ENCODE measurements at places on chromosomes 7 and 10. TPM values are rescaled to one million over a fixed set of nuclear protein-coding genes. Genes with fewer than 3 reads are reported as not detected.
A peak's percentile ranks its signal among the peaks of the same experiment; 100 is the strongest.

Gene CD36
- 428 TPM for polyA plus RNA-seq

Gene PTN
- 121 TPM for polyA plus RNA-seq

- DNase-seq, result no peak
Measured at GRCh38 chr10:33826186-33826585, 491.7 kb upstream of the NRP1 start.

DNA sequence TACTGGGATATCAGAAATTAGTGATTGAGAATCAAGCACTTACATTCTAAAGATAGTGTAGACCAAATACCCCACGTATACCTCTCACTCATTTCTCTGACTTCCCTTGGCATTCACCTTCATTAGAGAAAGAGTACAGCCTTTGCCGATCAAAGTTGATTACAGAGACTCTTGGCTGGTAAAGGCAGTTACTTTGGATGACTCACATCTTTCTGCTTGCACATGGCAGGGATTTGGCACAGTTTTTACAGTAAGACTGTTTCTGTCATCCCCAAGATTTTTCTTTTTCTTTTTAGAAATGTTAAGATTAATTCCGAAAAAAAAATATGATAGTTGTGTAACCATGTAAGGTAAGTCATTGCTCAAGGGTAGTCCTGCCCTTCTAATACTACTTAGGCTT lies 143.0 kb downstream of the TSPAN12 start:
- DNase-seq, result no peak

- DNase-seq, result no peak
Measured at GRCh38 chr7:44390701-44391100, 65.3 kb upstream of the CAMK2B start.

GRCh38 chr7:35523292-35523691 lies 171.6 kb downstream of the HERPUD2 start:
- DNase-seq, result no peak

- DNase-seq, result no peak
Measured at GRCh38 chr7:113314594-113314993, 196.2 kb upstream of the SMIM30 start.

Gene NDUFB2
- 143 TPM for polyA plus RNA-seq

DNA sequence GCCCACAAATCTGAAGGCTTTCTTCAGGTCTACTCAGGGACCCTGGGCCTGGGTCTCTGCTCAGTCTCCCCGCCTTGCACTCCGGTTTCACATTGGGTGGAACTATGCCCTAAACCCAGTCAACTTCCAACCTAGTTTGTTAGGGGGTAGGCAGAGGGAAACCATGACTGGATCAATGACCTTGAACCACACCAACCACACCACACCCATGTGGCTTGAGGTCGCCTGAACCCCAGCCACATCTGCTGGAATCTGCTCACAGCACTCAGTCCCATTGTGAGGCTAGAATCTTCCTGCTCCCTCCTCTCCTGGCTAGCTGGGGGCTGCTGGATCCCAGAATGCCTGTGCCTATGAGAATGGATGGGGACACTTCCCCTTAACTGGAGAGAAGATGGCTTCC lies 17.9 kb downstream of the RFC2 start:
- no peak for DNase-seq

- DNase-seq, result peak; percentile 87
Measured at GRCh38 chr10:103678178-103678526, 177.2 kb downstream of the SH3PXD2A start.

Gene HOXA10
- polyA plus RNA-seq, result 28.5 TPM

DNA sequence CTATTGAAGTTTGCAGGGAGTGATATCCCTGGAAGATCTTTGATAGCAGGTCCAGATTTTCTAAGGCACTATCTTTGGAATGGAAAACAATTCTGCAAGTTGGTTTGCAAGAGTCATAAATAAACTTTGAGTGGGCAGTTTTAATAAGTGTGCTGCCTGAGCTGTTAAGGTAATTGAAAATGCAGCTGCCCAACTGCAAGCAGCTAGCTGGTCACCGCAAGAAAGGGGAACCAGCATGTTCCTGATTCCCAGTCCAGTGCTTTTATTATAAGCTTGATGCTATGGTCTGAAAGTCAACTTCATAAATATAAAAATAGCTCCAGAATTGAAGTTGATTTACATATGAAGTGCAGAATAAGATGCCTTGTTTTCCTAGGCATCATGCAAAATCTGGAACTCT lies 308.4 kb downstream of the ZNF248 start:
- no peak for DNase-seq

DNA sequence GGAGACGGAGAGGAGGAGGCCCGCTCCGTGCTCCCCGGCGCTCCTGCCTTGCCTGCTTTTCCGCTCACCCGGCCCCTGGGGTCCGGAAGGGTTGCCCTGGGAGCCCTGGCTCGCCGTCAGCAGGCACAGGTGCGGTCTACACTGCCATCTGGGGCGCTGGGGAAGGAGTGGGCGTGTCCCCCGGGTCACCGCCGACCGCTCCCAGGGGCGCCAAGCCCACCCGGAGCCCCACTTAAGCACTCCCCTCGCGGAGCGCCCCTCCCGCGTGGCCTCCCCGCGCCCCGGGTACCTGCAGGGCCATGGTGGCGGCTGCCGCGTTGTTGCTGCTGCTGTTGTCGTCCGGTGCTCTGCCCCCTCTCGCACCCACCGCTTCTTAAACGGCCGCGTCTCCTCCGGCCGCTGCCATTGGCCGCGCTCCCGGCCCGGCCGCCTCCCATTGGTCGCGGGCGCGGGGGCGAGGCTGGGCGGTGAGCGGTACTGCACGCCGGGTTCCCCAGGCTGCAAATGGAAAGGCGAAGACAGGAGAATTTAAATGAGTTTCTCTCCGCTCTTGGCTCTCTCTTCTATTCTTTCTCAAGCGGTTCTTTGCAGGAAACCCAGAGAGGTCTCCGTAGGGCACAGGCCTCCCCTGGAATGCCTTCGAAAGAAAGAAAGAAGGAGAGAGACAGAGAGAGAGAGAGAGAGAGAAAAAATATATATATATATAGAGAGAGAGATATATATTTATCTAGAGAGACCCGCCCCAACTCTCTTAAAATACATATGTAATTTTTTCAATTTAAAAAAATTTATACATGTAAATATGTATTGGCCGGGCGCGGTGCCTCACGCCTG lies at the start of gene ACBD7:
TSS of gene ACBD7 (minus strand) at position 349 of the 834 bp plus-strand sequence. CDS start at position 301, 48 bp downstream.
- DNase-seq, result peak; percentile 75

GRCh38 chr10:131689954-131690757 lies 210.7 kb upstream of the PPP2R2D start:
- DNase-seq, result no peak

Gene PLPP4
- not detected for polyA plus RNA-seq

Gene HOXA5
- polyA plus RNA-seq, result 17.6 TPM

DNA sequence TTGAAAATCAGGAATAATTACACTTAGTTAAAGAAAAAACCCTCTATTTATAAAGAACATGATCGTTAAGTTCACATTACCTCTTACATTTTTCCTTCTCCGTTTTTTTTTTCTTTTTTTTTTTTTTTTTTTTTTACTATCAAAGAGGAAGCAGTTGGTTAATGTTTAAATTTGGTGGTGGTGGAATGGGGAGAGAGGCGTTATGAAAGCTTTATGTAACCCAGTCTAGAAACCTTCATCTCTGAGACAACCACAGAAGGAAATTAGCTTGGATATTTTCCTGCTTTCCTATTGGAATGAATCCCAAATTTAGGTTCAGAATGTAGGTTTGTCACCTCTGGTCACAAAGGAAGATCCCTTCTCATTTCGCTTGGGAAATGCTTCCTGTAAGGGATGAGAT lies 31.5 kb upstream of the LHFPL3 start:
- no peak for DNase-seq

GRCh38 chr7:69172357-69173077 lies 425.8 kb upstream of the AUTS2 start:
- DNase-seq, result no peak

DNA sequence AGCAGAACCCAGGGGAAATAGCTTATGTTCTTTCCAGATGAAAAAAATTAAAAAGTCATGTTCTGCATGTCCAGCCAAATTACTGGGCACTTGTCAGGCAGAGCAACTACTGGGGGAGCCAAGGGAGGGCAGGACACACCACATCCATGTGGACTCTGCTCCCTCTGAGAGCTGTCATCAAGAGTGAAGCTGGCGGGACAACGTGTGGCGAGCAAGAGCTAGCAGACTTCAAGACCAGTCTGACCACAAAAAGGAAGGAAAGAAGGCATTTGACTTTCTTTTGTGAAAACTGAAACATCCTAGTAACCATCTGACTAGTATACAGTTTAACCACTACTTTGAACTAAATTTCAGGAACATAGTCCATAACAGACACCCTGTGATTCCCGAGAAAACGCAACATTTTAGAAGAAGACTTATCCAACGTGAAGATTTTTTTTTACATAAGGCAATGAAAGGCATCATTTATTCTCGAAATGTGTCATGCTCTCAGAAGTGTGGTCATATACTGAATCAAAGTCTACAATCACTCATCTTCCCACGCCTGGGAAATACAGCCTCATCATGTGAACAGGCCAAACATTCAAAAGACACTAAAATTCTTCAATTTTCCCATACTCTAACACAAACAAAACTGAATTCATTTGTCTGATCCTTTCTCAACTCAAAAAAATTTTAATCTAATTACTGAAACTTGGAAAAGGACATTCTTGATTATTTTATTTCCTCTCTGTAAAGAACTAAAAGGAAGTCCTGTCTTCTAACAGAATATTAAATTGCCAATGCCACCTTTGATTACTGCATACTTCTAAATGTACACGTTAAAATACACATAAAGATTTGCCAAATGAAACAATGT lies 15.5 kb downstream of the CYTH3 start:
- no peak for DNase-seq

DNA sequence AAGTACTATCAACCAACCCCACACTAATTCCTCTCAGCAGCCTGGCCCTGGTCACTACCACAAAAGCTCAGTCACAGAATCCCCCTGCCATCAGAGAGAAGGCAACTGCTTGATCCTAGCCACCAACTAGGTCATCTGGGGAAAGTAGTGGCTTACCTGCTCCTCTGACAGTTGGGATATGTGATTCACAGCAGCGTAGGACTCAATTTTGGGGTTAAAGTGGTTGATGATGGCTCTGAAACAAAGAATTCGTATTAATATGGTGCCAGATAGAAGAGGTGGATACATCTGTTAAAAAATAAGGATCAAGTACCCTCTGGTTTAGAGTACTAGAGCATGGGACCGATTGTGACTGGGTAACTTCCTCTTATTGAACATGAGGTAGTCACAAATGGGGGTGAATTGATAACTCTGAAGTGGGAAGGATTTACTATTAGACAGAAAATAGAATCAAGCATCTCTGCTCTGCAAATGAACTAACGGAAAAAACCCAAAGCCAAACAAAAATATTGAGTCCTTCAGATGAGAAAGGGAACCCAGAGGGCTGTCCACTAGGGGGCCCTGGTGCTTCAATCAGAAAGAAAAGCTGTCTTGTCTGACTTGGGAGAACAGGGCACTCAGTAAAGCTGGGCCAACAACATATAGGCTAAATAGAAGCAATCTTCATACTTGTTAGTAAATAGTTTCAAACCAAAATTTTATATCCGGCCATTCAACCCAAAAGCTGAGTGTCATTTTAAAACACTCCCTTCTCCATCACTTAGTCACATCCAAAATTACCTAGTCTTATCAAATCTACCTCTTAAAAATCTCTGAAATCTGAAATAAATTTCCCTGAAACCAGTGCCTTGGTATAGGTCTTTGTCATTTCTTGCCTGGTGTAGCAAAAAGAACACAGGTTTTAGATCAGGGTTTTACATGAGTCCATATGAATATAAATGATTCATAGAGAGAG lies 45.9 kb upstream of the KCNIP2 start:
- peak; percentile 65 for DNase-seq

GRCh38 chr7:55075464-55076021 lies 56.7 kb downstream of the EGFR start:
- peak; percentile 66 for DNase-seq

Data from muscle of arm (tissue), 14 donors.